Mammary epithelial cell (primary cell): ENCODE measurements at places on chromosomes 2 and 18. TPM values are rescaled to one million over a fixed set of nuclear protein-coding genes. Genes with fewer than 3 reads are reported as not detected.
A peak's percentile ranks its signal among the peaks of the same experiment; 100 is the strongest.

Gene CFAP65
- total RNA-seq = 0.50 TPM

DNA sequence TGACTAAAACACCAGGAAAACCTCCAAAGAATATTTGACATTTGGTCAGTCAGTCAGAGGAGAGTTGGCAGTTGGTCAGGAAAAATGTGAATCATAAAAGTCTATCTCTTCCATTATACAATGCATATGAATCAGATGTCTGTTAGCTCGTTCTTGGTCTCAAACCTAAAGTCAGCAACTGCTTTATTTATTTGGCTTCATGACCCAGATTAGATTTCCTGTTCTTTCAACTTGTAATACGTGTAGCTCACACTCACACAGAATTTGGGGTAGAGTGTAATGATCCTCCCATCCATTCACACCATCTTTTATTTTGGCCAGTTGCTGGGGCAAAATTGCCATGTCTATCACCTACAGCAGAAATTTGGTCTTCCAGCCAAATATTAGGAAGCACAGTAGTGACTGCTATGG, 81.9 kb upstream of the COL5A2 start:
- DNase-seq = peak; percentile 70

GRCh38 chr2:72182547-72182946, 34.9 kb upstream of the CYP26B1 start:
- no peak for DNase-seq

GRCh38 chr2:199364153-199364552, 93.6 kb downstream of the SATB2 start:
- no peak for DNase-seq

Gene CAPN14
- 0.17 TPM for total RNA-seq

DNA sequence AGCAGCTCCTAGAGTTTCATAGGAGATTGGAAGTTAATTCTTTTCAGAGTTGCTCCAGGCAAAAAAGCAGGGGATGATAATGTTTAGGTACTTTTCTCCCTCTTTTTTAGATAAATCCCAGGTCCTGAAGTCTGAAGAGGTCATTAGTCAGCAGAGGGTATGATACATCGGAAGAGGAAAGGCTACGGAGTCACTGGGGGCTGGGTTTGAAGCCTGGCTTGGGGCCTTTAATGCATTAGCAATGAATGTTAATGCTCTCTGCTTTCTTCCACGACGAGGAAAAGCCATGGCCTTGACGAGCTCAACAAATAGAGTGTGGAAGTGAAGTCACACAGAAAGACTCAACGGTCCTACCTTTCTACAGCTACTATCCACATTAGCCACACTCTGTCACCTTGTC, 235.1 kb downstream of the NCKAP5 start:
- DNase-seq = no peak

- DNase-seq = no peak
These were observed 112.0 kb downstream of the GULP1 start for GRCh38 chr2:188403676-188404075.

- DNase-seq = no peak
These were observed 3.1 kb upstream of the GATA6 start for GRCh38 chr18:22166069-22166950.

- no peak for DNase-seq
These were observed 81.4 kb upstream of the SMAD7 start for GRCh38 chr18:49032189-49032584.

Gene CABLES1
- total RNA-seq = 2.8 TPM

- no peak for DNase-seq
These were observed 1467.9 kb upstream of the ZEB2 start for GRCh38 chr2:145987793-145988192.

DNA sequence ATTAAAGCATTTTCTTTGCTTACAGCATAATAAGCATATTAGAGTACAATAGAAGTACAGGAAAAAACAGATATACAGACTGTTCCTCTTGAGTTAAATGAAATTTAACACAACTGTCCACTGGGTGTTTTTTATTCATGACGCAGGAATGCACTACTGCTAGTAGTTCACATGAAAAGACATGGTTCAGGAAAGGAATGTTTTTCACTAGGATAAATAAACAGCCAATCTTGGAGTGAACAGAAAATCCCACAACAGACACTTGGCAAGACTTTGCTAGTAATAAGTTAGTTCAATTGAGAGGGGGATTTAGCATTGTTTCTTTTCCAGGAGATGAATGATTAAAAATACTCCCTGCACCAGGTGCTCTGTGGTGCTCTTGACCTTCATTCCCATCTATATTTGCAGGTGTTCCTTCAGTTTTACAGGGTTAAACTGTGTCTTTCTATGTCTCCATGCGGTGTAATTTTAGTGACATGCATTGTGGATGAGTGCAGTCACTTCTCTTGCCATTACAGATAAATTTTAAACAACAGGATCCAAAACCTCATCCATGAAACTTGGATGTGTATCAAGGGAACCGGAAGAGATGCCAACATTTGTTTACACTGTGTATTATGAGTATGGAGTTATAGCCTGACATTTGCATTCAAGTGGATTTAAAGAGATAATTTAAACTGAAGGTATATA, 796.6 kb downstream of the DSC3 start:
- DNase-seq = no peak
